HCT116 (cell line): ENCODE measurements at places on chromosomes 2 and 18. TPM values are rescaled to one million over a fixed set of nuclear protein-coding genes. Genes with fewer than 3 reads are reported as not detected.

- no peak for DNase-seq
- no peaks in the 10 kb centered on the region for H3K4me1 ChIP-seq
- no peak overlapping the region for H3K27ac ChIP-seq
- H3K4me3 ChIP-seq: no peak overlapping the region
- H3K36me3 ChIP-seq: no peaks in the 10 kb centered on the region
- H3K27me3 ChIP-seq: peaks cover 61% of the 10 kb centered on the region
Observed at GRCh38 chr18:10715791-10716190, 190.0 kb downstream of the NAPG start.

- H3K4me3 ChIP-seq: peak overlapping the region; percentile 27
- peak overlapping the region; percentile 64 for H3K27ac ChIP-seq
- H3K27me3 ChIP-seq: no peaks in the 10 kb centered on the region
Observed at GRCh38 chr2:36371070-36371874, 15.7 kb downstream of the CRIM1 start.

- no peaks in the 10 kb centered on the region for H3K36me3 ChIP-seq
- no peaks in the 10 kb centered on the region for H3K27me3 ChIP-seq
- DNase-seq: peak; percentile 57
- no peak overlapping the region for H3K4me3 ChIP-seq
- no peaks in the 10 kb centered on the region for H3K4me1 ChIP-seq
- H3K27ac ChIP-seq: no peak overlapping the region
Observed at GRCh38 chr2:208072250-208072892, 47.0 kb upstream of the PLEKHM3 start.

DNA sequence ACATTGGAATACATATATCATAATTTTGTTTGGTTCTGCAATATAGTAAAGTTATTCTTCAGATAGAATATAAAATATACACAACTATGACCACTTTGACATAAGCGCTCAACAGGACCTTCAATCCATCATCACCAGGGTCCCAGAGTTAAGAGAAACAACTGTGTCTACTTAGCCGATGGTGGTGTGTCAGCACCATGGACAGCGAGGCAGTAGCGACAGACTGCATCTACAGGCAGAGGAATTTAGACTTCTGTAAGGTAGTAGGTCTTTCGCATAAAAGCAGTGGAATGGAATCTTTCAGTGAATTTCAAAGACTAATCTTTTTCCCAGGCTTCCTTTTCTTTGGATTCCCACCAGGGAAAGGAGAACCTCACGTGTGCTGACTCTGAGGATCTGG lies 20.5 kb upstream of the LRPPRC start:
- H3K27me3 ChIP-seq: peaks cover 26% of the 10 kb centered on the region; the same call in 1 of the 2 replicates
- H3K36me3 ChIP-seq: no peaks in the 10 kb centered on the region
- H3K4me1 ChIP-seq: no peaks in the 10 kb centered on the region
- DNase-seq: no peak
- H3K4me3 ChIP-seq: no peak overlapping the region
- no peak overlapping the region for H3K27ac ChIP-seq

- no peaks in the 10 kb centered on the region for H3K4me1 ChIP-seq
- peaks cover 50% of the 10 kb centered on the region for H3K27me3 ChIP-seq
- H3K36me3 ChIP-seq: no peaks in the 10 kb centered on the region
- no peak for DNase-seq
Observed at GRCh38 chr18:11388755-11389680, 220.4 kb upstream of the SLC35G4 start.

GRCh38 chr2:60554074-60554645 lies 706 bp upstream of the BCL11A start:
- no peak overlapping the region for H3K27ac ChIP-seq
- no peak for DNase-seq
- H3K4me1 ChIP-seq: peaks cover 36% of the 10 kb centered on the region
- peaks cover 54% of the 10 kb centered on the region for H3K27me3 ChIP-seq

- H3K4me1 ChIP-seq: no peaks in the 10 kb centered on the region
- H3K27me3 ChIP-seq: no peaks in the 10 kb centered on the region
- H3K27ac ChIP-seq: no peak overlapping the region
- no peak for DNase-seq
- H3K36me3 ChIP-seq: peaks cover 64% of the 10 kb centered on the region
- no peak overlapping the region for H3K4me3 ChIP-seq
Observed at GRCh38 chr2:151459358-151459757, 49.7 kb downstream of the RIF1 start.

The SCN9A gene
- total RNA-seq: 0.07 TPM

The GPATCH11 gene
- 5.5 TPM for total RNA-seq

GRCh38 chr2:150570712-150571111 lies 83.2 kb upstream of the RND3 start:
- no peak overlapping the region for H3K4me3 ChIP-seq
- H3K36me3 ChIP-seq: no peaks in the 10 kb centered on the region
- H3K4me1 ChIP-seq: no peaks in the 10 kb centered on the region
- no peak for DNase-seq
- H3K27me3 ChIP-seq: no peaks in the 10 kb centered on the region
- H3K27ac ChIP-seq: no peak overlapping the region

- no peak for DNase-seq
- no peaks in the 10 kb centered on the region for H3K36me3 ChIP-seq
- no peaks in the 10 kb centered on the region for H3K27me3 ChIP-seq
- no peak overlapping the region for H3K27ac ChIP-seq
- H3K4me3 ChIP-seq: no peak overlapping the region
Observed at GRCh38 chr18:55506074-55506473, 81.9 kb downstream of the TCF4 start.

The COL5A2 gene
- total RNA-seq: 2.3 TPM

GRCh38 chr2:191611614-191612013 lies 66.3 kb upstream of the NABP1 start:
- no peaks in the 10 kb centered on the region for H3K4me1 ChIP-seq
- no peaks in the 10 kb centered on the region for H3K27me3 ChIP-seq
- no peak for DNase-seq
- no peak overlapping the region for H3K4me3 ChIP-seq
- H3K27ac ChIP-seq: no peak overlapping the region

The CD8B2 gene
- not detected for total RNA-seq

DNA sequence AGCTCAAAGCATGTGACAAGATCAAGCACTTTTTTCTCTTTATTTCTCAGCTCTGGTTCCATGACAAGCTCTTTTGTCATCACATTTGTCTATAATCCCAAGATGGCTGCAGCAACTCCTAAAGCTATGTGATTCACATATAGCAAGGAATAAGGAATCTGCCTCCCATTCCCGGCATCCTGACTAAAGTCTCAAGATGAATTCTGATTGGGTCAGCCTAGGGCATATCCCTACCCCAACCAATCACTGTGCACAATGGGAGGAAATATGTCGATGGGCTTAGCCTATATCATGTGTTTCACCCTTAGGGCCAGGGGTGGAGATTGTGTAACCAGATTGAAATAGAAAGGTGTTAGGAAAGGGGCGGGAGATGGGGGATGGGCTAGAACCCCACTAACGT lies 23.1 kb upstream of the COLEC12 start:
- DNase-seq: no peak
- no peak overlapping the region for H3K27ac ChIP-seq
- peaks cover 2% of the 10 kb centered on the region; the same call in 1 of the 2 replicates for H3K4me1 ChIP-seq
- H3K4me3 ChIP-seq: no peak overlapping the region
- H3K27me3 ChIP-seq: no peaks in the 10 kb centered on the region

DNA sequence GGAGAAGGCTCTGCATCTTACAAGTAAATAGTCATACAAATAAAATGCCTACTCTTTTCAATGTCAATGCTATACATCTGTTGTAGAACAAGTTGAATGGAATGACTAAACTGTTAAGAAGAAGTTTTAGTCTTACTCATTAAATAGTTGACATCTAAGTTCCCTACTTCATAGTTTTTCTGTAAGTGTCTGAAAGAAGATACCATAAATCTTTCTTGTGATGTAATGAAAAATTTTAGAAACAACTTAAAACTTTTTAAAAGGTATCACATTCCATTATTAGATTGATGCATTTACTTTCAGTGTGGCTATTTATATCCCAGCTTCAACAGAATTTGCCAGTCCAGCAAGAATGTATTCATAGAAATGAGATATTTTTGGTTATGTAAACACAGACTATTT lies 185.2 kb upstream of the EPC2 start:
- no peak overlapping the region for H3K27ac ChIP-seq
- no peak for DNase-seq
- no peaks in the 10 kb centered on the region for H3K27me3 ChIP-seq
- H3K4me1 ChIP-seq: no peaks in the 10 kb centered on the region
- no peaks in the 10 kb centered on the region for H3K36me3 ChIP-seq

The ALMS1 gene
- total RNA-seq: 20.5 TPM

GRCh38 chr18:11868230-11868629 lies 17.0 kb downstream of the CHMP1B start:
- peaks cover 4% of the 10 kb centered on the region; the same call in 1 of the 2 replicates for H3K4me1 ChIP-seq
- H3K27ac ChIP-seq: no peak overlapping the region
- no peaks in the 10 kb centered on the region for H3K27me3 ChIP-seq
- no peaks in the 10 kb centered on the region for H3K36me3 ChIP-seq
- no peak for DNase-seq
- H3K4me3 ChIP-seq: no peak overlapping the region

The DLX1 gene
- total RNA-seq: 2.0 TPM

- no peak overlapping the region for H3K4me3 ChIP-seq
- H3K36me3 ChIP-seq: no peaks in the 10 kb centered on the region
- DNase-seq: no peak
- H3K27ac ChIP-seq: no peak overlapping the region
- no peaks in the 10 kb centered on the region for H3K4me1 ChIP-seq
Observed at GRCh38 chr2:50646226-50646625, 385.7 kb downstream of the NRXN1 start.

The SERPINB10 gene
- total RNA-seq: not detected

DNA sequence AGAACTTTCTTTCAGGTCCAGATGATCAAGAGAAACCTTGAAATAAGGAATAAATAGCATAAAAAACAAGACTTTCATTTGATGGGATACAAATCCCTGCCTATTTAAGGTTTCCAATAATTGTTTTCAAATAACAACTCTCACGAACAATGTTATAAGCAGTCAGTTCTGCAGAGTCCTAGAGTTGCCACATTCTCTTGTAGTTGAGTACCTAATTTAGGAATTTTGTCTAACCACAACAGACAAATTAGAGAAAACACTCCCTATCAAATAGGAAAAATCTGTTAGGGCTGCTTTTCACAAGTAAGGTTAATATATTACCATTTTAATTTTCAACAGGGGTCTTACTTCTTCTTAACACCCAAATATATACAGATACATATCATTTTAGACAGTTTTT lies 130.1 kb upstream of the CDH20 start:
- H3K27ac ChIP-seq: no peak overlapping the region
- no peaks in the 10 kb centered on the region for H3K4me1 ChIP-seq
- no peak overlapping the region for H3K4me3 ChIP-seq
- no peaks in the 10 kb centered on the region for H3K36me3 ChIP-seq
- no peaks in the 10 kb centered on the region for H3K27me3 ChIP-seq
- no peak for DNase-seq

The IL1B gene
- total RNA-seq: not detected

GRCh38 chr18:62881509-62882016 lies 166.2 kb downstream of the PHLPP1 start:
- H3K4me3 ChIP-seq: no peak overlapping the region
- no peaks in the 10 kb centered on the region for H3K27me3 ChIP-seq
- H3K27ac ChIP-seq: peak overlapping the region; percentile 37; the same call in 1 of the 2 replicates
- H3K4me1 ChIP-seq: peaks cover 33% of the 10 kb centered on the region
- peak; percentile 79 for DNase-seq

- DNase-seq: no peak
- H3K4me1 ChIP-seq: no peaks in the 10 kb centered on the region
- no peaks in the 10 kb centered on the region for H3K27me3 ChIP-seq
- no peak overlapping the region for H3K27ac ChIP-seq
- no peak overlapping the region for H3K4me3 ChIP-seq
- no peaks in the 10 kb centered on the region for H3K36me3 ChIP-seq
Observed at GRCh38 chr18:60199505-60199904, 173.1 kb downstream of the MC4R start.

The RGPD3 gene
- total RNA-seq: 0.15 TPM
